ENCODE measurements at places on chromosomes 2 and 18.

DNA sequence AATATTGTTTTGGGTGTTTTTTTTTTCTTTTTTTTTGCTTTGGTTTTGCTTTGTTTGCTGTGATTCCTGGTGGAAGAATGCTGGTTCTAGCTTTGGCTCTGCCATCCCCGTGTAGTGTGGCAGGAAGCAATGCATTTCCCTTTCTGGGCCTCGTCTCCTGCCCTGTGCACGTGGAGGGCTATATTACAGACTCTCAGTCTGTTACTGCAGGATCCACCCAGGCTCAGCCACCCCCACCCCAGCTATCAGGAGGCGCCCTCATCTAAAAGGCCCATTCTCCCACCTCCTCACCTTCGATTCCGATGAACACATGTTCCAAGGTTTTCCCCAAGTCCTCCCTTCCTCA, 152.3 kb downstream of the TFCP2L1 start:
- DNase-seq: no peak

- no peak for DNase-seq
Measured at GRCh38 chr2:196160101-196160500, 11.3 kb downstream of the STK17B start.

DNA sequence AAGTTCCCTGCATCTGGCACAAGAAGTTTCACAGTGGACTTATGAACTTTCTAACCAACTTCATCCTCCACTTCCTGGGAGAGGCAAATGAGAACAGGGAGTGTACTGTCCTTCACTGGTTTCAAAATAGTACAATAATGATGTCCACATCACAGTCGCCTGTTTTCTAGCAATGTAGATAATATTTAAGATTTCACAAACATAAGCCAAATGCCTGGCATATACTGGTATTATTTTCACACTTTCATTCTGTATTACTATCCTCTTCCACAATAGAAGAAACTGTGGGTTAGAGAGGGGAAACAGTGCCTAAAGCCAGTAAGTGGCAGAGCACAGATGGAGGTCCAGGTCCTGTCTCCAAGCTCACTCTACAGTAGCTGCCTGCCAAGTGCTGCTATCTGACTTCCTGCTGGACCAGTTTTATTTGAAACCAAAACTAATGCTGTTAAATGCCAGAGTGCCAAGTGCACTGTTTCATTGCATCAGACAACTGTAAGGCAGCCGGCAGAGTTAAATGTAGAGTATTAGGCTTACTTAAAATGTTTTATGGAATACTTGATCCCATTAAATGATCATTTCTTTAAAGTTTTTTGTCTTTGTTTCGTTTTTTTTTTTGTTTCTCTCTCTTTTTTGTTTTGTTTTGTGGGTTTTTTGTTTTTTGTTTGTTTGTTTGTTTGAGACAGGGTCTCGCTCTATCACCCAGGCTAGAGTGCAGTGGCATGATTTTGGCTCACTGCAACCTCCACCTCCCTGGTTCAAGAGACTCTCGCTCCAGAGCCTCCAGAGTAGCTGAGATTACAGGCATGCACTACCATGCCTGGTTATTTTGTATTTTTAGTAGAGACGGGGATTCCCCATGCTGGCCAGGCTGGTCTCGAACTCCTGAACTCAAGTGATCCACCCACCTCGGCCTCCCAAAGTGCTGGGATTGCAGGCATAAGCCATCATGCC, 15.1 kb downstream of the COBLL1 start:
- DNase-seq: no peak

GRCh38 chr2:108228006-108228405, 11.8 kb upstream of the SULT1C3 start:
- peak; percentile 35 for DNase-seq

- DNase-seq: no peak
Measured at GRCh38 chr2:2333076-2333475, 2.0 kb upstream of the MYT1L start.
